ENCODE measurements at places on chromosomes 3 and 15.

DNA sequence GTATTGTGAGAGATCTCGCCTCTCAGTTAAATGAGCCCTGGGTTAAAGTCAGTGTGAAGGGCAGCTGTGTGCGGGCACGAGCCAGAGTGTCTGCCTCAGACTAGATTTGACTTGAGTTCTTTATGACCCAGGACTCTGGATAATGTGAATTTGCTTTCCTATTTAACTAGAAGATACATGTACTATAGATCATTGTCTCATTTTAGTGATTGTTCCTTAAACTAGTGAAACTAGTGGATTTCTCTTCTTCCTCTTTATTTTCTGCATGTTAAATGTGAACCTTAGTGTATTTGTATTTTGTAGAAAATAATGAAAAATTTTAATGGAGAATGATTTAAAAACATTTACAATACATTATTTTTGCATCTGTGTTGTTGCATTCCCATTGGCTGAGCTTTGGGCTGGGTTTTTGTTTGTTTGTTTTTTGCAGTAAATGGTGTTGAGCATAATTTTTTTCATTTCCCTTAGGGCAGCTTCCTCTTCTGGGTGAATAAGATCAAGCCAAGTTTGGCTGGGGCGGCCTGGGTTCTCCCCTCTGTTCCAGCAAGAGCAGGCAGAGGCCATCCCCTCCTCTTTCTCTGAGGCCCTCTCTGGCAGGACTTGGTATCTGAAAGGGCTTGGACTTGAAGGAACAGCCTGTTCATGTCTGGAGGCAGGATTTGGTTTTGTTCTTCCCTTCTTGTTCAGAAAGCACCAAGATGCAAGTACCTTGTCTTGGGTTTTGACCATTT, 15.0 kb downstream of the GCSAM start:
- DNase-seq = peak; percentile 63

DNA sequence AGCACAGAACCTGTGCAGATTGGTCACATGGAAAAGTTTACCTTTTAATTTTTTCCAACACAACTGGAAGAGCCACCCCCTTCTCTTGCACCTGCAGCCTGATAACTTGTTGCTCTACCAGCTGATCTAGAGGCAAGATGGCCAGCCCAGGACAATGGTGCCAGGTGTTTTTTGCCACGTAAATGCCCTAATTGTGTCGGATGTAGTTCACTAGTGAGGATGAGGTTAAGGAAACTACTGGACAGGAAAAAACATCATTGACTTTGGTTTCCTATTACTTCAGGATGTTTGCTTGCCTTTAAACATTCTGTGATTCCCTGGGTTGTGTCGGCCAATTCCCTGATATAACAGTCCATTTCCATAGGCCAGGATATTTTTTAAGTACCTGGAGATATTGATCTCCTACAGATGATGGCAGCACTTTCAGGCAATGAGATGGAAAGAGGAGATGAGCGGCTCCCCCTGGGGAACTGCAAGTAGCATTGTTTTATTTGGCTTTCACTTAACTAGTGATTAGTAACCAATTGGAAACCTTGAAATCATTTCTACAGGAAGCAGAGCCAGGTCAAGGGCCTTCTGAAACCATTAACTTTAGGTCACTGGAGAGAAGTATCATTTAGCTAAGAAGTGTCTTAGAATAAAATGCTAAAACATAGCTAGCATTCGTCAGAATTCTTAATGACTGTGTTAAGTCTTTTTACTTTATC, 72.5 kb downstream of the OSBPL10 start:
- DNase-seq = no peak

DNA sequence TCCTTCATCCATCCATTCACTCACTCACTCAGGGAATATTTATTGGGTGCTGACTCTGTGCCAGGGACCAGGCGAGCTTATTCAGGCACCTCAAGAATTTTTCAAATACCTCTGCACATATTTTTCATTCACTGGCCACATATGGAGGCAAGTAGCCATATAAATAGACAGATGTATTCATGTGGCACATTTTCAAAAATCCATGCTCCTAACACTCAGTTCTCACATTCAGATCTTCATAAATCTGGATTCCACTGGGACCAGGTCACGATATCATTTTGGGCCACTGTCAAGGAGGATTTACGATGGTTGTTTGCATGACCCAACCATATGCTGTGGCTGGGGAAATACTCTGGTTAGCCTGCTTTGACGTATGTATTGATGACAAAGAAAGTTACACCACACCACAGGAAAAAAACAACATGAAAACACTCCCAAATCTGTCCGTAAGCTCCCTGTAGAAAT, 241.8 kb upstream of the LRTM1 start:
- no peak for DNase-seq

DNA sequence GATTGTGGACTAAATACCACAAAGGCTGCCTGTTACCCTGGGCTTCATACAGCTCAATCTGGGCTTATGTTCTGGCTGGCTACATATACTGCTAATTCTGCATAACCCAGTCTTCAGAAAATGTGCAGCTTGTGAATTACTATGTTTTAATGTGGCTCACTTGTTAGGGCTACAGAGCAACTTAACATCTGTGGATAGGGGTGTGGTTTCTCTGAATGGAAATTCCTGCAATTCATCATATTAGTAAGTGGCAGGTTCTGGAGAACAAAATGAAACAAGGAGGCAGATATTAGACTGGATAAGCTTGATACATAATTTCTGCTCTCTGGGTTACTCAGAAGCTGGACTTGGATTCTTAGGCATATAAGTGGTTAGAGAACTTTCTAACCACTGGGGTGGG, 6.7 kb downstream of the TMEM202 start:
- DNase-seq = no peak

GRCh38 chr3:120113128-120114116, 19.2 kb upstream of the GSK3B start:
- DNase-seq = peak; percentile 29

DNA sequence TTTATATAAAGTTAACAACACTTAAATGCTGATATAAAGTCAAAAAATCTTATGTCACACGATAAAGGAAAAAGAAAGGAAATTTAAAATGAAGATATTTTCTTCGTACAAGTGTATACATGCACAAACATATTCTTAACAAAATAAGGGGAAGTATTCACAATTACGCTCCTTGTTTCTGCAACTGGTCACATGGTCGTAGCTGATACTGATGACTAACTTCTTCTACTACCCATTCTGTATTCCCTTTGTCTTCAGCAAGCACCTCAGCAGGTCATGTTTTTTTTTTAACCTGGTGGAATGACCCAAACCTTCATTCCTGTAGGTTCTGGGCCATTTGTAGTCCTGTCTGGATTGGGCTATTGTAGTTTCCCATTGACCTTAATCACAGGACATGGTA, 30.0 kb upstream of the CMTM8 start:
- peak; percentile 62 for DNase-seq

- no peak for DNase-seq
Measured at GRCh38 chr3:179880868-179881267, 155.9 kb downstream of the PEX5L start.

All from suppressor macrophage treated with lipopolysaccharide for 1 hour (primary cell).